Osteoblast (primary cell): ENCODE measurements at places on chromosomes 1 and 21. TPM values are rescaled to one million over a fixed set of nuclear protein-coding genes. Genes with fewer than 3 reads are reported as not detected.

ANGPTL3 gene
- under 0.01 TPM in 1 of 2 replicates, not detected in the other for total RNA-seq

DNA sequence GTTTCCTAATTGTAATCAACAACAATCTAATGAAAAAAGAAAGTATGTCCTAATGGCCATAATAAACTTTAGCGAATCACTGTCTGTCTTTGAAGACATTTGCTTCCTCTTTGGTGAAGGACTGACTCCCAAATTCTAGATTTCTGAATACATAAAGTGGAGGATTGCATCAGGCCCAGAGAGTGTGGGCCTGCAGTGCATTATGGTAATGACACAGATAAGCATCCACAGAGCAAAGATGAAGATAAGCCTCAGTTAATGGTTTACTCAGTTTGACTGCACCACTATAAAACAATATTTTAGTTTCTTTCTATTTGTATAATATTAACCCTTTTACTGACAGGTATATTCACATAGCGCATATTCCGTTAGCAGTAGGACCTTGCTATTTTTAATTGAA, 365.5 kb downstream of the KCTD3 start:
- no peaks in the 10 kb centered on the region for H3K4me1 ChIP-seq
- DNase-seq: no peak
- no peak overlapping the region for H3K4me3 ChIP-seq
- H3K36me3 ChIP-seq: no peaks in the 10 kb centered on the region

GRCh38 chr1:53601867-53602775, 136.8 kb downstream of the GLIS1 start:
- no peaks in the 10 kb centered on the region for H3K36me3 ChIP-seq
- H3K27me3 ChIP-seq: no peaks in the 10 kb centered on the region
- no peak overlapping the region for H3K4me3 ChIP-seq
- DNase-seq: peak; percentile 73

DNA sequence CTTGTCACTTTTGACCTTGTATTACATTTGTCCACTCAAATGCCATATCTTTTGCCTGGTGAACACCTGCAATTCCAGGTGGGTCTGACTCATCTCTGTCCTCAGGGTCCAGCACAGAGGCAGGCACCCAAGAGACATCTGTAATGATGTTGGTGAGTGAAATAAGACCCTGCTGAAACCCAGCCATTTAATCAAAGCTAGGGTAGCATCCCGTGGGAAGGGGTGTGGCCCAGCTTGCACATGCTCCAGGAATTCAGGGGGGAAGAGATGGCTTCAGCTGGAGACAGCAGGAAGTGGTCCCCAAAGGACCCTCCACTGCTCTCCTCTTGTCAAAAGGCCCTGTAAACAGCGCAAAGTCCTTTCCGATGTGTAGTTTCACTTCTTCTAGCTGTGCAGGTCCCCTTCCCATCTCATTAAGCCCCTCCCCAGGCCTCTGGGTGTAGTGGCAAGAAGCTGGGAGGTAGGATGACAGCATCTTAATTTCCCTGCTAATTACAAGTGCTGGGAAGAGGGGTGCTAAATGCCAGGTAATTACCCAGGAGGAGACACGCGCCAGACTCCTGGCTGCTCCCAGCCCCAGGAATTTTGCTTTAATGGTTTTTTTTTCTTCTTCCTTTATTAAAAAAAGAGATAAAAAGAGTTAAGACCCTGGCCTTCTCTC, 54.4 kb upstream of the TRABD2B start:
- DNase-seq: no peak
- peaks cover 40% of the 10 kb centered on the region for H3K4me1 ChIP-seq
- no peak overlapping the region for H3K27ac ChIP-seq
- peaks cover 7% of the 10 kb centered on the region for H3K27me3 ChIP-seq
- H3K36me3 ChIP-seq: no peaks in the 10 kb centered on the region
- no peak overlapping the region for H3K4me3 ChIP-seq

DNA sequence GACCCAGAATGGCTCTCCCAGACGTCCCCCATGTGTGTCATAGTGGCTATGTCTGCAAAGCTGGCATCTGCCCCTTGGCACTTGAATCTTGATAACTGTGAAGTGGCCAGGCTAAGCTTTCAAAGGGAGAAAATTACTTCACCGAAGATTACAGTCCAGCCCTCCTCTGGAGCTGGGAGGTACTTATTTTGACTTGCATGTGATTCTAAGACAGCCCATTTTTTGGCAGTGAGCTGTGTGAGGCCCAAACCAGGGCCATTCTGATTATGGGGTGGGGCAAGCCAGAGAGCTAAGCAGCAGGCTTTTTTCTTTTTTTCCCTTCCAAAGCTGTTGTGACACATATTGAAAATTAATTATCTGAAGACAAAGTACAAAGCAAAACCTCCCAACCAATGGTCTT, 42.1 kb upstream of the C8B start:
- H3K27me3 ChIP-seq: no peaks in the 10 kb centered on the region
- H3K36me3 ChIP-seq: no peaks in the 10 kb centered on the region
- DNase-seq: no peak
- no peaks in the 10 kb centered on the region for H3K4me1 ChIP-seq
- H3K27ac ChIP-seq: no peak overlapping the region

DNA sequence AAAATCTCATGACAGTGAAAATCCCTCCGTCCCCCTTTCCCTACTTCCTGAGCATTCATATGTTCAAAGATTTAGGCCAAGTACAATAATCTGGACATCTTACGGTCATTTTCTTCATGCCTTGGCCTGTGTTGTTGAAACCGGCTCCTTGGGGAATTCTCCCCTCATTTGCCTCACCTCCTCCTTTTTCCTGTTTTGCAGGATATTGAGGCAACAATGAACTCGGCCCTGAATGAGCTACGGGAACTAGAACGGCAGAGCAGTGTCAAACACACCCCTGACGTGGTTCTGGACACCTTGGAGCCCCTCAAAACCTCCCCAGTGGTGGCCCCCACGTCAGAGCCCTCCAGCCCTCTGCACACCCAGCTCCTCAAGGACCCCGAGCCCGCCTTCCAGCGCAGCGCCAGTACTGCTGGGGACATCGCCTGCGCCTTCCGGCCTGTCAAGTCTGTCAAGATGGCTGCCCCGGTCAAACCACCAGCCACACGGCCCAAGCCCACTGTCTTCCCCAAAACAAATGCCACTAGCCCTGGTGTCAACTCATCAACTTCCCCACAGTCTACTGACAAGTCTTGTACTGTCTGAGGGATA, 9.3 kb upstream of the IKBKE start:
- no peak overlapping the region for H3K4me3 ChIP-seq
- peaks cover 48% of the 10 kb centered on the region for H3K36me3 ChIP-seq
- H3K4me1 ChIP-seq: peaks cover 23% of the 10 kb centered on the region
- H3K27me3 ChIP-seq: no peaks in the 10 kb centered on the region

DNA sequence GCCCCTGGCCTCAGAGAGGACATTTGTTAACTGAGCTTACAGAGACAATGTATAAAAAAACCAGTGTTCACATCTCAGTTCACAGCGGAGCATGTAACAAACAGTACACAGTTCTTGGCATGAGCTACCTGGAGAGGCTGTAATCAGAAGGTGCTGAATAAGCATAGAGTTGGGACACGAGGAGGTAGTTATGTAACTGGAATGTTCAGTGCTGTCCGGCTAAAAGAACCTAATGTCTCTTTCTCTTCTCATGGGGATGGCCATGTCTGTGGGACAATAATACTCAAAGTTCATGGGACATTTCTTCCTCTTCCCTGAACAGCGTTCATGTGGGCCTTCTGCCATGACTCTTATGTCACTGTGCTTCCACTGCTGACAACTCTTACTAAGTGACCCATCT, 17.2 kb upstream of the STX12 start:
- no peak overlapping the region for H3K4me3 ChIP-seq
- no peaks in the 10 kb centered on the region for H3K27me3 ChIP-seq
- DNase-seq: no peak
- no peak overlapping the region for H3K27ac ChIP-seq
- no peaks in the 10 kb centered on the region for H3K4me1 ChIP-seq

DNA sequence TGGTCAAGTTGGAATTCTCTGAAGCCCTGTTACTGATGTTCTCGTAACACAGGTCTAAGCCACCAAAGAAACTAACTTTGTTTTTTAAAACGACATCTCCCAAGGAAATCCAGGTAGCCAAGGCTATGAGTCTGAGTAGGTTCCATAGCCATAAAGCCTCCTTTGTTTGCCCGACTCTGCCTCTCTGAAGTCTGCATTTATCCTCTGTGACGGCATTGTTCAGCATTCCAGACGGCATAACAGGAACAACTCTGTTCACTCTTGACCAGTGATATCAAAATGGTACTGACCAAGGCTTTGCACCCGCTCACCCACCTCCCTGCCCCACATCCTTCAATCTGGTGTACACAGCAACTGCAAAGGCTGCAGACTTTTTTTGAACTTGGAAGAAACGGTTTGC, 14.8 kb downstream of the URB1 start:
- no peak for DNase-seq
- peaks cover 21% of the 10 kb centered on the region for H3K4me1 ChIP-seq
- no peak overlapping the region for H3K4me3 ChIP-seq

DNA sequence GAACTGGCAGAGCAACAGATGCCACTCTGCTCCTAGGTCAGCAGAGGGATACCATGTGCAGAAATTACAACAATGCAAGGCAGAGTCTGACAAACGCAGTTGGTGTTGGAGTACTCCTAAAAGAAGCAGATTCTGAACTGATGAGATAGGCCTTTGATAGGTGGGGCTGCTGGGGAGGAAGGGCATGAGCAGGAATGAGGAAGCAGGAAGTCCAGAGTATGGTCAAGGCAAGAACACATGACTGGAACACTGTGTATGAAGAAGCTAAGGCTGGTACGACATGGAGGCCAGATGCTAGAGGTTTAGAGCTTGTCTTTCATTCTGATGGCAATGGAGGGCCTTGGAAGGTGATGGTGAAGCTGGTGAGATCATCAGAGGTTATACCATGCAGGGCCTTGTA, 11.5 kb upstream of the THRAP3 start:
- peak; percentile 5 for DNase-seq
- no peak overlapping the region for H3K4me3 ChIP-seq
- H3K27me3 ChIP-seq: no peaks in the 10 kb centered on the region
- H3K36me3 ChIP-seq: no peaks in the 10 kb centered on the region
- no peak overlapping the region for H3K27ac ChIP-seq

DNA sequence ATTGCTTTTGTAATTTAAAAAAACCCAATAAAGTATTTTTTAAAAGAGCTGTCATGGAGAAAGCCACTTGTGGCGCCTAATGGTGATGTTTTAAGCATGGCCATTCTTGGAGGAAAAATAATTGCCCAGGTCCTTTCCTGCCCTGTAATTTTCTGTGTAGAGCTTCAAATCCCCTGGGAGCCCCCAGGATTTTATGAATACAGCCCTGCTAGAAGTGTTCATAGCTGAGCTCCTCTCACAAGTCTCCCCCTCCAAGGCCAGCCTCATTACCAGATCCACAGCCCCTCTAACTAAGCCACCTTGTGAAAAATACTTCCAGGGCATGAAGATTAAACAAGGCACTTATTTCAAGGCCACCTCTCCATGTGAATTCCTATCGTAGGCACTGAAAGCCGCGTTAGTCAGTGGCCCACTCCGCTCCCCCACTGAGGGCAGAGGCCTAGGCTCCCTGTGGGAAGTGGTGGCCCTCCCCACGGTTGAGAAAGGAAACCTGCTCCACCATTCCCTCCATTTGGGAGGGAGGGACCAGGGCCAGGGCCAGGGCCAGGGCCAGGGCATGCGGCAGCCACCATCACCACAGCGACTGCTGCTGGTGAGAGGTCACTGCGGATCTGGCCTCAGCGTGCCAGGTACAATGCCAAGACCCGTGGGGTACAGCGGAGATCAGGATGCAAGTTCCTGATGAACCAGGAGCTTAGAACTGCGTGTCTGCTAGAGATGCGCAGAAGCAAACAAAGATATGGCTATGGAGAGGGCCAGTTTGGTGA, 83.1 kb downstream of the KCNN3 start:
- H3K27me3 ChIP-seq: peaks cover 40% of the 10 kb centered on the region
- no peak overlapping the region for H3K27ac ChIP-seq
- no peaks in the 10 kb centered on the region for H3K4me1 ChIP-seq
- DNase-seq: no peak
- H3K36me3 ChIP-seq: no peaks in the 10 kb centered on the region

DRAXIN gene
- total RNA-seq: under 0.01 TPM in 2 replicates
